ENCODE measurements at places on chromosomes 6 and 20.

DNA sequence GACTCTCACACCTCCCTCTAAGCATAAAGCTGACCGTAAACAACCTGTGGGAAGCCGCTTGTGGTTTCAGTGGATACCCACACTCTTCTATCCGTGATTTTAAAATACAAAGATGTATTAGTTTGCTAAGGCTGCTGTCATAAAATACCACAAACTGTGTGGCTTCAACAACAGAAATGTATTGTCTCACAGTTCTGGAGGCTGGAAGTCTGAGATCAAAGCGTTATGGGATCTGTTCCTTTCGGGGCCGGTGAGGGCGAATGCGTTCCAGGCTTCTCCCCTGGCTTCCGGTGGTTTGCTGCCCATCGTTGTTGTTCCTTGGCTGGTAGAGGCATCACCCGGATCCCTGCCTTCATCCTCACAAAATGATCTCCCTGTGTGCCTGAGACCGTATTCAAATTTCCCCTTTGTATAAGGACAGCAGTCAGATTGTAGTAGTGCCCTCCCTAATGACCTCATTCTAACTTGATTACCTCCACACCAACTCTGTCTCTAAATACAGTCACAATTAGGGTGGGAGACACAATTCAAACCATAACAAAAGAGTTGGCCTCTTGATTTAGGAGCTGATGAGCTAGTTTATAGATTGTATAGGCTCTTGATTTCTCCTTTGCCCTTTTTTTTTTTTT is 210.6 kb upstream of the SOX4 start:
- no peak for DNase-seq

- peak; percentile 97 for DNase-seq
Observed at GRCh38 chr6:26026833-26027490, 60.3 kb upstream of the HFE start.

- DNase-seq: no peak
Observed at GRCh38 chr20:35472209-35472608, 16.8 kb downstream of the CEP250 start.

DNA sequence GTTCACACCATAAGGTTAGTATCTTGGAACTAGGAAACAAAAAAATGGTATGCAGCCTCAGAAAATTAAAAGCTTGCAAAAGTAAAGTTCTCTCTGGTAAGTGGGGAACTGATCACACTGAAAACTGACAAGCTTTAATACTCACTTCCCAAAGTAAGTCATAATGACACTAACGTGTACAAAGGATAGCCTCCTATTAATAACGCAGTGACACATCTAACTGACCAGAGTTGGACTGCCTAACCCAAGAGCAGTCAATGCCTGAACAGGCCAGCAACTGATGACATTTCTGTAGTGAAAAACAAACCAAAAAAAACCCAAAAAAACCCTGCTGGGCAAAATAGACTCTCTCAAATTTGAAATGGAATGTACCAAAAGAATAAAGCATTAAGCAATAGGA is 30.7 kb downstream of the CHD6 start:
- DNase-seq: no peak

DNA sequence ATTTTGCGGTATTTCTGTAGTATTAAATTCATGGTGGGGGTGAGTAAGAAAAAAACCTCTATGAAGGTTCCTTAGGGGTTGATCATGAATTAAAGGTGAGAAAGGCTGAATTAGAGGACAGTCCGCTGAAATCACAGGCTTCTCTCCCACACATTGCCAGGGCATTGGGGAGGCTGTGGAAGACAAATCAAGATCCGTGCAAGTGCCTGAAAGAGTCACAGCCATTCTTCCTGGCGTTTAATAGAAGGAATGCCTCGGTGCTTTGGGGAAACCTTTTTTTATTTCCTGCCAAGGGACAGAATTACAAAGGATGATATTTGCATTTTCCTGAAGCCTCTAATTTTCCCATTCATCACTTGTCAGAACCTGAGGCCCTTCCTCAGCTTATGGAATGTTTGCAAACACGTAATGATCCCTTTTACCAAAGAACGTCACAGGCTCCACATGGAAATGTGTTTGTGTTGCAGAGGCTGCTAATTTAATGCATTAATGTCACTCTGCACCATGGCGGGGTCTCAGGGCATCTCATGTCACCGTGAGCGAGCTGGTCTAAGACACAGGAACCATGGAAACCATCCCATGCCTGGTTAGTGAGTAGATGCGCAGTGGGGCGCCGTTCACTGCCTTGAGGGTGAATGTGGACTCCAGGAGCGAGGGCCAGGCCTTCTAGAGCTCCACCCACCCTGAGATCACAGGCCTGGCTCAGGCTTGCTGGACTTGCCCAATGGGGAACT is 185.9 kb upstream of the SULF2 start:
- DNase-seq: no peak

GRCh38 chr6:30077218-30077617 is 1.6 kb upstream of the RNF39 start:
- DNase-seq: no peak

GRCh38 chr20:42082611-42083010 is 464.4 kb upstream of the CHD6 start:
- DNase-seq: peak; percentile 29

DNA sequence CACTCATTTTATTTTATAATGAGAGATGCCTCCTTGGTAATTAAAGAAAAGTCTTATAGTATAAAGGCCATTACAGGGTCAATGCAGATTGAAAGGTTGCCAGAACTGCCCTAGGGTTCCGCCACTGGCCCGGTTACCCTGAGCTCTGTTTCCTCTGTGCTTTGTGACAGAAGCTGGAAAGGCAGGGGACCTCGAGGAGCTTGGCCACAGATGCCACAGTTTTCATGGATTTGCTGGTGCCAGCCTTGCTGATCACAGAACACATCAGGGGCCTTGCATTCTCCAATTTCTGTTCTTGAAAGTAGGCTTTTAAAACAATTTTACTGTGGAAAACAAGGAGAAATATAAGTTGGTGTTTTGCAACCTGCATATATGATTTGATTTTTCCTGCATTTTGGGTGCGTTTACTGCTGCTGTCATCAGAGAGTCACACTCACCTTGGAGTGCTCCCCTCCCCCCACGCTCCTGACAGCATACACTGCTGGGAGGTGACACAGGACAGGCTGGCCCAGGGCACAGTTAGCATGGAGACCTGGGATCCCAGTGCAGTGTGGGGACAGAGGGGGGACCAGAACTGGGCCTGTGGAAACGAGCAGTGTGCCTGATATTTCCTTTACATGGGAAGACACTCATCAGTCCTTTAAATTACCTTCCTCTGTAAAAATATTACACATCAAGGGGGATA is 142.8 kb downstream of the CFAP61 start:
- no peak for DNase-seq

GRCh38 chr6:170347091-170347490 is 40.5 kb downstream of the FAM120B start:
- DNase-seq: no peak

GRCh38 chr20:10807013-10807412 is 133.2 kb upstream of the JAG1 start:
- no peak for DNase-seq

DNA sequence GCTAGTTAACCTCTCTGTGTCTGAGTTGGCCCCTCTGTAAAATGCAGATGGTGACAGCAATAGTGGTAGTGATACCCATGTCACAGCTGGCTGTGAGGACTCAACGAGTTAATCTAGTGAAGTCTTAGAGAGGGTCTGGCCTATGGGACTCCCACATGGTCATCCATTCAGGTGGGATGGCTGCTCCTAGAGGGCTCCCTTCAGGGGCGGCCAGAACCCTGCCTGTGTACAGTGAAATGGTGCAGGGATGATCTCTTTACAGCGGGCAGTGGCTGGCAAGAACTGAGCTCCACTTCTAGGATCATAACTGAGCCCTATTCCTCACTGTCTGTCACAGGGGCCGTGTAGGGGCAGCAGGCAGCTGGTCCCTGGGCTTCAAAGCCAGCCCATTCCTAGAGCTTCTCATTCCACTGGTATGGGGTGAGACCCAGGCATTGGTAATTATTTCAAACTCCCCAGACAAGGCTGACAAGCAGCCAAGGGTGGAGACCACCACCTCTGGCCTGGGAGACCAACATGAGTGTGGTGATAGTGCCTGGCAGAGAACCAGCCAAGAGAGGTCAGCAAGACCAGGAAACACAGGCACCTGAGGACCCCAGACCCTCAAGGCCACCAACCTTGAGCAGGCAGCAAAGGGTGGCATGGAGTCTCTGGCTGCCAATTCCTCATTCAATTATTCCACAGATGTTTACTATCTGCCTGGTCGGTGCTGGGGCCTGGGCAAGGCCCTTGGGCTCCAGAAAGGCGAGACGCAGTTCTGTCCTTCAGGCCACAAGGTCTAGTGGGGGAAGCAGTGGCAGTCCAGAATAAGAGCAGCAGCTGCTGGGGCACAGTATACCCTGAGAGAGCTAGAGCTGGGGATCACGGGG is 103.4 kb downstream of the MRPL14 start:
- DNase-seq: no peak

DNA sequence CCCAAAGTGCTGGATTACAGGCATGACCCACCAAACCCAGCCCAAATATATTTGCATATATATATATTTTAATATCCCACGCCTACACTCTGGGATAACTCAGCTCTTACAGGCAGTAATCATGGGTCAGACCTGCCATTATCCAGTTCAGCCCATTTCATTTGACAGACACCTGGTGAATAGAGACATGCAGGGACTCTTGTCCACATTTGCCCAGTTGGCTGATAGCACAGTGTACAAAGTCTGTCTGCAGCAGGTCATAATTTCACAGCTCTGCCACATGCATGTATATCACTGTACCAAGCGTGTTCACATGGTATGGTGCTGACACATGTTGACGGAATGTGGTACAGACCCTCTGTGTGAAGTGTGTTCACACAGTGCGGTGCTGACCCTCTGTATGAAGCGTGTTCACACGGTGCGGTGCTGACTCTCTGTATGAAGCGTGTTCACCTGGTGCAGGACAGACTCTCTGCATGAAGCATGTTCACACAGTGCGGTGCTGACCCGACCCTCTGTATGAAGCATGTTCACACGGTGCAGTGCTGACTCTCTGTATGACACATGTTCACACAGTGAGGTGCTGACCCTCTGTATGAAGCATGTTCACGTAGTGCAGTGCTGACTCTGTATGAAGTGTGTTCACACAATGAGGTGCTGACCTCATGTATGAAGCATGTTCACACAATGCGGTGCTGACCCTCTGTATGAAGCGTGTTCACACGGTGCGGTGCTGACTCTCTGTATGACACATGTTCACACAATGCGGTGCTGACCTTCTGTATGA is 10.3 kb upstream of the SERPINB1 start:
- no peak for DNase-seq

DNA sequence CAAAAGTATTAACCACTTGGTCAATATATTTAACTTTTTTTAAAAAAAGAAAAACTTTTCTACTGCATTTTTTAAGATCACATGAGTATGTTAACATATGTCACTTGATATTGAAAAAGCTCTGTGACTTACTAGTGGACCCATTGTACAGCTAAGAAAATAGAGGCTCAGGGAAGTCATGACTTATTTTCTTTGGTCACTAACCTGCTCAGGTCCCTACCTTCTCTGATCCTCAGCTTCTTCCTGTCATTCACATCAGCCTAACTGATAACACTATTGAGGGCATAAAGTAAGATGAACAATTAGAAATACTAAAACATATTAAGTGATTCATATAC is 19.8 kb downstream of the AGPAT4 start:
- no peak for DNase-seq

DNA sequence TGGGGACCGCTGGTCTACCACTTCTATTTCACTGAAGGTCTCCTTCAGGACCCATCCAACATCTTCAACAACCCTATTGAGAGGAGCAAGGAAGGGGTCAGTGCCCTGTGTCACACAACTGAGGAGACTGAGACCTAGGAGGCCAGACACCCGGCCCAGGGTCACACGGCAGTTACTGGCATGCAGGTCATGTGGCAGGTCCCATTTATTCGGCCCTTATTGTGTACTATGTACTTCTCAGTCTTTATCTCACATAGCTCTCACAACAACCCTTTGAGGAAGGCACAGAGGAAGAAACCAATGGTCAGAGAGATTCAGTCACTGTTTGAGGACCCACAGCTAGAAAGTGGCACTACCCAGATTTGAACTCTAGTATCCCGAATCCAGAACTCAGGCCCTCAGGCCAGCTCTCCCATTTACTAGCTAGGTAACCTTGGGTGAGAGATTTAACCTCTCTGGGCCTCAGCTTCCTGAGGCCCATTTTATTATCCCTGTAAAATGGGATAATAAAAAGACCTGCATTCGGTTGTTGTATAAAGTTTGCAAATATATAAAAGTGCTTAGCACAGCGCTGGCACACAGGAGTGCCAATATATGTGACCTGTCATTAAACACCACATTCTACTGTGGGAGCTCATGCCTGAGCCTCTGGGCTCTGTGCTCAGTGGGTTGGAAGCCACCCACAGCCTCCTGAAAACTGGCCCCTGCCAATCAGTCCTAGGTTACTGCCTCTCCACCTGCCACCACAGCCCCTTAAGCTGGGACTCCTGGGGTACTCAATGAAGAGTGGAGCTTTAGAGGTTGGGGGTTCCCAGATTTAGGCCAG is 15.8 kb downstream of the TFEB start:
- no peak for DNase-seq

GRCh38 chr6:132161283-132161682 is 210.1 kb upstream of the CCN2 start:
- DNase-seq: peak; percentile 81

GRCh38 chr6:7960141-7960540 is 49.6 kb upstream of the TXNDC5 start:
- DNase-seq: no peak

GRCh38 chr6:9138936-9139335 is 703.6 kb upstream of the SLC35B3 start:
- no peak for DNase-seq

DNA sequence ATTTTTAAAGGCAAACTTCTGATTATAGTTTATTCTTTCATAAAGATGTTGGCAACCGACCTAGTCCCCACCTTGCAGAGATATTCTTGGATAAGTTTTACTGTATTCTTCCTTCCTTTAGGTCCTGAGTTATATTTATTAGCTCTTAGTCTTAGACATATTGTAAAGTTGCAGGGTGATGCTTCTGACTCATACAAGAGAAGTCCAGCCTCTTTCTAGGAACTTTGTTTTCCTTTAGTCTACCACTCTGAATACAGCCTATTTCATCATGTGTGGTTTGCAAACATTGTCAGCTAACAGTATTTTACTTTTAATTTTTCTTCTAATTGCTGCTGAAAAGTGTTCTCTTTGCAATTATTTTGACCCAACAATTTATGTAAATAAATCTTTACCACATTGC is 686.7 kb downstream of the COL12A1 start:
- peak; percentile 80 for DNase-seq

DNA sequence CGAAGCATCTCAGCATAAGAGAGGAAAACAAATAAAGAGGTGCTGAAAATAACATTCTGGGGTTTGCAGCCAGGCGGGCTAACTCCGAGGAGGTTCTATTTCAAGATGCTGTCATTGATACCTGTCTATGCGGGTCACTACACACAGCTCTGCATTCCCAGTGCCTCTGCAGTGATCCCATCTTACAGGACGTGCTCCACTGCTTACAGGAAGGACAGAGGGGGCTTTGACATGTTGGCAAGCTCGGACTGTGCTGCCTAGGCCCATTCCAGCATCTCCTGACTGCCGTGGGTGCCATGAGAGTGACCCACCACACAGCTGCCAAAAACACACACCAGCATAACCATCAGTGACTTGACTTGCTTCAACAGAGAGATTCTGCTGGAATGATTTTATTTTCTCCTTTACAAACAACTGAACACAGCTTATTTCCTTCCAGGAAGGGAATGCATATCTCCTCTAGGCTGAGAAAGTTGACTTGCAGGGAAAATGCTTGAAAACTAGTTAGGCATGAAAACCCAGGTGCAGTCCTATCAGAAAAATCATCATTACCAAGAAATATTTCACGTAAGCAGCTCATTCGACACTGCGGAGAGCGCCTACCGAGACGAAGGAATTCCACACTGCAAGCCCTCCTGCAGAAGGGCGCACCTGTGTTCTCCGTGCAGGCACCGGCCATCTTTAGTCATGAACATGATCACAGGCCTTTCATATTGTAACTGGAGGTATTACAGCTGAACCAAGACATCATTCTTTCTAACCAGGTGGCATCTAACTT is 62.5 kb downstream of the RAMACL start:
- DNase-seq: no peak
